ENCODE measurements at places on chromosomes 12 and 14.

GRCh38 chr14:34642595-34642994 lies 12.6 kb upstream of the SNX6 start:
- DNase-seq, result no peak

GRCh38 chr12:65935906-65936901 lies 111.9 kb downstream of the HMGA2 start:
- no peak for DNase-seq

DNA sequence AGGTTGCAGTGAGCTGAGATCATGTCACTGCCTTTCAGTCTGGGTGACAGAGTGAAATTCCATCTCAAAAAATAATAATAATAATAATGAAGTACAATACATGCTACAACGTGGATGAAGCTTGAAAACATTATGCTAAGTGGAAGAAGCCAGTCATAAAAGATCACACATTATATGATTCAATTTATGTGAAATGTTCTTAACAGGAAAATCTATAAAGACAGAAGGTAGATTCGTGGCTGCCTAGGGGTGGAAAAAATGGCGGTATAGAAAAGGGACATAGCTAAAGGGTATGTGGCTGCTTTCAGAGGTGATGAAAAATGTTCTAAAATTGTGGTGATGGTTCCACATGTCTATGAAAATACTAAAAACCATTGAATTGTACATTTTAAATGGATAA lies 41.0 kb upstream of the AMIGO2 start:
- no peak for DNase-seq

GRCh38 chr14:44029933-44030332 lies 477.1 kb downstream of the FSCB start:
- no peak for DNase-seq

- DNase-seq, result no peak
These were observed 18.0 kb downstream of the GPRC5A start for GRCh38 chr12:12909228-12909994.

DNA sequence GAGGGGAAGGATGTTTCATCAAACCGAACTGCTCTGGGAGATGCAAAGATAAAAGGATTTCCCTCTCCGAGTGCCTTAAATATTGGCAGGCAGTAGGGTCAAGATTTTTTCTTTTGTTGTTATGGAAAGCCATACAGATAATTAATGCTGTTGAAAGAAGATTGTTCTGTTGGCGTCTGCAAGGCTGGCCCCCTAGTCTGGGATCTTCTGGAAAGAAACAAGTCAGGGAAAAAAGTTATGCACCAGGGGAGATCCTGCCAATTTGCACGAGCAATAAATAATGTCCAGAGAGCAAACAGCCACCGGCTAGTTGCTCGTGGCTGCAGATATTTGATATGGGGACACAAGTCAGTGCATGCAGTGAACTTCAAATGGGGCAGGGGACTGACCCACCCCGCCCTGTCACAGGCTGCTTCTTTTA lies 202.1 kb upstream of the MYL2 start:
- no peak for DNase-seq

GRCh38 chr12:94228488-94228907 lies 80.1 kb downstream of the PLXNC1 start:
- DNase-seq, result no peak

DNA sequence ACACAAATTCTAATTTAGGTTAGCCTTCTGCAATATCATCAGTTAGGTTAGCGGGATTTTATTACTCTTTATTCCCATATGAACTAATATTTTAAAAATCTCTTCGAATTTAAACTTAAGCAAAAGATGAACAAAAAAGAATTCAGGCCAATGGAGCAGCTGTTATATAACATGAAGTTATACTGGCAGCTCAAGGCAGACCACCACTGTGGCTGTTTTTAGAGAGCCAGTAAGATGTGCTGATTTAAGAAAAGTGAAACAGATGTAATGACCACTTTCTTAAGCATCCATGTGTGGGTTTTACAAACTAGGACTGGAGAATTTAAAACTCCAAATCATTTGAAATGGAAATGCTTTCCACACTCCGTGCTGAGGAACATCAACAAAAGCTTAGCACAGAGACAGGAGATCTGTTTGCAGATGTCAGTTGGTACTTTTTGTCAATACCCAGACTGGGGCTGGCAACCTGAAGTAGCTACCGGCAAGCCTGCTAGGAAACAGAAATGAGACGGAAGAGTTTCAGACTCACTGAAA lies 164.9 kb downstream of the TTC7B start:
- DNase-seq, result no peak

- DNase-seq, result no peak
These were observed 291.7 kb downstream of the C12orf75 start for GRCh38 chr12:105622220-105622619.

DNA sequence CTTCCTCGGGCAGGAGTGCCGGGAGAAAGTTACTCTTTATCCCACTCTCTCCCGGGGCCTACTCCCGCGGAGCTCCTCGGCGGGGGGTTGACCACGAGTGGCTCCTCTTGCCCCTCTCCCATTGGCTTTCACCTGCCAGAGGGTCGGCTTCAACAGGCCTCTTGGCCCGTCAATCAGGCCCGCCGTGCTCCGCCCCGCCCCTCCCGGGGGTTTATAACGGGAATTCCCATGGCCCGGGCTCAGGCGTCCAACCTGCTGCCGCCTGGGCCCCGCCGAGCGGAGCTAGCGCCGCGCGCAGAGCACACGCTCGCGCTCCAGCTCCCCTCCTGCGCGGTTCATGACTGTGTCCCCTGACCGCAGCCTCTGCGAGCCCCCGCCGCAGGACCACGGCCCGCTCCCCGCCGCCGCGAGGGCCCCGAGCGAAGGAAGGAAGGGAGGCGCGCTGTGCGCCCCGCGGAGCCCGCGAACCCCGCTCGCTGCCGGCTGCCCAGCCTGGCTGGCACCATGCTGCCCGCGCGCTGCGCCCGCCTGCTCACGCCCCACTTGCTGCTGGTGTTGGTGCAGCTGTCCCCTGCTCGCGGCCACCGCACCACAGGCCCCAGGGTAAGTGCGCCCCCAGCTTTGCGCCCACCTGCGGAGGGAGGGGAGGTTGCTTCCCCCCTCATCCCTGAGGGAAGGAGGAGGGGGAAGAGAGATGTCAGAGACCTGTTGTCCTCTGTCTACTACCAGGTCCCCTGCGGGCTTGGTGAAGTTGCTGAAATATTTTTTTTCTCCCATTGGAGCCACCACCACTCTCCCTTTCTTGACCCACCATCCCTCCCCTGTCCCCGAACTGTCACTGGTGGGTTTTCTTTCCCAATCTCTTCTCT lies at the start of gene SMOC1:
SMOC1 (plus strand) TSS at position 242 of the 869 bp plus-strand sequence; CDS start at position 505, 263 bp downstream.
- no peak for DNase-seq

GRCh38 chr14:95359994-95360826 lies 40.5 kb upstream of the CLMN start:
- DNase-seq, result no peak

- no peak for DNase-seq
These were observed 6.3 kb upstream of the ART4 start for GRCh38 chr12:14849661-14850060.

DNA sequence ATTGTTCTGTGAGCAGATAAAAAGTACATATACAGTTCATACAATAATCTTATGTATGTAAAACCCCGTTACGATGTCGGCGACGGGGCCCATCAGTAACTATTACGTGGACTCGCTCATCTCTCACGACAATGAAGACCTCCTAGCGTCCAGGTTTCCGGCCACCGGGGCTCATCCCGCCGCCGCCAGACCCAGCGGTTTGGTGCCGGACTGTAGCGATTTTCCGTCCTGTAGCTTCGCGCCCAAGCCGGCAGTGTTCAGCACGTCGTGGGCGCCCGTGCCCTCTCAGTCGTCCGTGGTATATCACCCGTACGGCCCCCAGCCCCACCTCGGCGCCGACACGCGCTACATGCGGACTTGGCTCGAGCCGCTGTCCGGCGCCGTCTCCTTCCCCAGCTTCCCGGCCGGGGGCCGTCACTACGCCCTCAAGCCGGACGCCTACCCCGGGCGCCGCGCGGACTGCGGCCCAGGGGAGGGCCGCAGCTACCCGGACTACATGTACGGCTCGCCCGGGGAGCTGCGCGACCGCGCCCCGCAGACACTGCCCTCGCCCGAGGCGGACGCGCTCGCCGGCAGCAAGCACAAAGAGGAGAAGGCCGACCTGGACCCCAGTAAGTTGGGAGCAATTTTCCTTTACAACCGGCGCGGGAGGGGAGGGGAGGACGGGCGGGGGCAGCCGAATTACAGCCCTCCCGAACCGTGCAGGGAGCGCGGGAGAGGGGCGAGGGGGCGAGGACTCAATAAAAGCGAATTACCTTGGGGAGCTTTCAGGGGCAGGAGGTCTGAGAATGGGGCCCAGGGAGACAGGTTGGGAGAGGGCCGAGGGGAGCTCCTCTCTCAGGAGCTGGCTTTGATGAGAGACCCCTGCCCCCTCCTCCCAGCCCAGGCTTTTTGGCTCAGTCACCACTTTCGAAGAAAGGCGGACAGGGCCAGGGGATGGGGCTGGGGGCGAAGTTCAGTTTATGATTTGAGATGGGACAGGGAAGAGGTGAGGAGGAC lies at the start of gene HOXC9:
HOXC9 (plus strand) TSS at position 46 of the 999 bp plus-strand sequence; CDS start at position 74, 28 bp downstream.
- DNase-seq, result no peak

- no peak for DNase-seq
These were observed 31.9 kb downstream of the BMP4 start for GRCh38 chr14:53924753-53925152.

DNA sequence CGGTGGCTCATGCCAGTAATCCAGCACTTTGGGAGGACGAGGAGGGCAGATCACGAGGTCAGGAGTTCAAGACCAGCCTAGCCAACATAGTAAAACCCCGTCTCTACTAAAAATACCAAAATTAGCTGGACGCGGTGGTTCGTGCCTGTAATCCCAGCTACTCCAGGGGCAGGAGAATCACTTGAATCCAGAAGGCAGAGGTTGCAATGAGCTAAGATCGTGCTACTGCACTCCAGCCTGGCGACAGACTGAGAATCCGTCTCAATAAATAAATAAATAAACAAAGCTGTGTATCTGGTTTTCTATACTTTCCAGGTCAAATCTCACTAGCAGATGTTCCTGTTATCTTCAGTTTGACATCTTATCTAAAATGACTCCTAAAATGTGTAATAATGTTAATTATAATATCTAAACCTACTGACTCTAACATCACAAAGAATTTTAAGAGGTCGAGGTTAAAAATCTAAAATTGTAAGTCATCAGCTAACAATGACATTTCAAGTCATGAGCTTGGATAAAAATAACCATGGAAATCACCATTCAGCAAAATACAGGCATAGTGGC lies 2.4 kb upstream of the SRP54 start:
- DNase-seq, result no peak

DNA sequence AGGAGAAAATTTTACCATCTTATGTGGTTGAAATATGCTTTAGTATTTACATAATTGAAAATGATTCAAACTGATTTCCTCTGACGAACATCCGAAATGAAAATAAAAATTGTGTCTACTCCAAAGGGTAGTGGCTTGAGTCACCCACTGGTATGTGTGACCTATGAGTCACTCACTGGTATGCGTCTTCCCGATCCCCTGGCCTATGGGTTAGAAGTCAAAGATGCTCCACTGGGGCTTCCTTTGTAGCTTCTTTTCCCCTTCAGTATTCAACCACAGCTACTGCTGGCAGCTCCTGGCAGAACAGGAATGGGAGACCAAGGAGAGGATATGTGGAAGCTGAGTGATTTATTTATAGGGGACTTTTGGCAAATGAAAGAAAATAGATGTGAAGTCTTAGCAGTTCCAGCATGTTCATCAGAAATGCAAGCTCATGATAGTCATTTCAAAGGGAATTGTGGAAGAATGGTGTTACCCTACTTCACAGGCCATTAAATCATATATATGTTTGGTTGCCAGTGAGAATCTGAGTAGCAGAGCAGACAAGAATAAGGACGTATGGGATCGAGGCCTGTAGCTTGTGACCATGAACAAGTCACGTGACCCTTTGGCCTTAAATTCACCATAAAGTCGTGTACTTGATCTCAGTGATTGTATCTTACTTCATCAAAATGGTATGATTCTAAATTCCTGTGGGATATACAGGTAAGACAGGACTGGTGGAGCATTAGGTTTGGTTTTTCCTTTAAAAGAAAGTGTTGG lies 108.3 kb downstream of the CRADD start:
- DNase-seq, result peak; percentile 94

DNA sequence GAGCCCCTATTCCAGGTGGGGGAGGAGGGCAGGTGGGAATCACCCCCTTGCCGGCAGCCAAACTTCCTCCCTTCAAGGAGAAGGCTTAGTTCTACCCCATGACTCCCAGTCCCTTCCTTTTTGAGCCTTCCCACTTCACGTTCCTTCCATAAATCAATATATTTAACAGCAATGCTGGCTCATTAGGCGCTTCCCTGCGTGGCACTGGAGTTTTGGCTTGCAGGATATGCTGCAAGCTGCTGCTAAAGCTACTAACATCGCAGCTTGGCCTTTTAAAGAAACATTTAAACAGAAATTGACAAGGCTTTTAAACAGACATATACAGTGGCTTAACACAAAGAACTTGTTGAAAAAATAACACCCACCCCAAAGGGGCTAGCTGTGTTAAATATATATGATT lies 308.0 kb upstream of the FKBP4 start:
- DNase-seq, result no peak

GRCh38 chr12:102374190-102374589 lies 106.2 kb downstream of the IGF1 start:
- DNase-seq, result peak; percentile 5

- peak; percentile 60 for DNase-seq
These were observed 69.6 kb downstream of the MOK start for GRCh38 chr14:102235275-102235897.

GRCh38 chr12:13273850-13274249 lies 77.3 kb downstream of the EMP1 start:
- DNase-seq, result no peak

DNA sequence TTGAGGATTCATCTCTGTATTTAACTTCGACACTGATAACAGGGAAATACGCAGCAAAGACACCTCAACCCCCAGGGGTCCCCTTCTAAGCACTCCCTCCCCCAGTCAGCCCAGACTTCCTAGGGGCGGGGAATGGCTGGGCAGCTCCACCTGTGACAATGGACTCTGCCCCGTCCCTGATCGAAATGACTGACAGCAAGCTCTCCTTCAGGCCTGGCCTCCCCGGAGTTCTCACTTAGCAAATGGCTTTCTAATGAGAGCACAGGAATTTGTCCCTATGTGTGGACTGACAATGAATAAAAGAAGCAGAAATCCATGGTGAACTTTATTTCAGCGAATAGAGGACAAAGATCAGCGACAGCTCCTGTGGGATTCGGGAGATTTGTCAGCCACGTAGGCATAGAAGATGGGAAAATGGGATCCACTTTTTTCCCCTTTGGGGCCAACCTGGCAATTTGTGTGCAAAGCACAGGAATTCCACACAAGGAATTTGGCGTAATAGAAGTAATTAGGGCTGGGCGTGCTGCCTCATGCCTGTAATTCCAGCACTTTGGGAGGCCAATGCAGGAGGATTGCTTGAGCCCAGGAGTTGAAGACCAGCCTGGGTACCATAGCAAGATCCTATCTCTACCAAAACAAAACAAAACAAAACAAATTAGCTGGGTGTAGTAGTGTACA lies 63.8 kb downstream of the TNFAIP2 start:
- no peak for DNase-seq

- no peak for DNase-seq
These were observed 18.7 kb upstream of the DGLUCY start for GRCh38 chr14:91095178-91095577.

- DNase-seq, result no peak
These were observed 9.0 kb downstream of the PITPNM2 start for GRCh38 chr12:123141615-123142517.

All from inflammatory macrophage treated with lipopolysaccharide for 4 hours (primary cell).